Activated T-cell treated with anti-CD3 and anti-CD28 coated beads for 48 hours (primary cell): ENCODE measurements at places on chromosomes 6 and 20.

- no peak for DNase-seq
Measured at GRCh38 chr6:36546308-36546919, 865 bp downstream of the STK38 start.

- no peak for DNase-seq
Measured at GRCh38 chr6:37607944-37608343, 89.7 kb downstream of the MDGA1 start.

- peak; percentile 46 for DNase-seq
Measured at GRCh38 chr20:37615340-37616109, 78.3 kb upstream of the CTNNBL1 start.

GRCh38 chr6:140677781-140678528 is 1303.5 kb upstream of the CITED2 start:
- DNase-seq: no peak

DNA sequence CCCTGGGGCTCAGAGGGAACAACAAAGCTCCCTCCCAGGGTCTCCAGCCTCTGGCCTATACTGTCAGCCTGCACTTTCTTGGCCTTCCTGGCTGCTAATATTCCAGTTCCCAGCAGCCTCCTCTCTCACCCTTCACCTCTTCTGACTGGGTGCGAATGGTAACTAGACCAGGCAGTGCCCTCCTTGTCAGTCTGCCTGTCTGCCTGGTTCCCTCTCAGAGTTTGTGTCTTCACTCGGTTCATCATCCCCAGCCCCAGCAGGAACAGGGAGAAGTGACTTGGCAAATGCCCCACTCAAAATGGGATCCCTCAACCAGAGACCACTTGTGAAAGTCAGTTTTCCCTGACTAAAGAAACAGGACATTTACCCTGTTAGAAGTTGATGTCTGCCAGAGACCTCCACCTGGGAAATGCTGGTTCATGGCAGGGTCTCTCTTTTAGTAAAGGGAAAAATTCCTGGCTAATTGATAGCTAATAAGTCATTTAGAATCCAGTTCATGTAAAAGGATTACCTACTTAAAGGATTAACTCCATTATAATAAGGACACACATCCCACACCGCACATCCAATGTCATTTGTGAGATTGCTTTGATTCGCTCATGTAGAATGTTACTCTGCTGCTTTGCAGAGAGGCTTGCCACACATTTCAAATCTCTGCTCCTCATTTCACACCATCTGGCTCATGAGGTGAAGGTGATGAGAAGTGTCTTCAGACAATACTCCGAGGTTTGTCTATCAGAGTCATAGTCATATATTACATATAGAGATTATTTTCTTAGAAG is 18.6 kb upstream of the MICB start:
- DNase-seq: no peak

- no peak for DNase-seq
Measured at GRCh38 chr20:48311956-48312355, 515.8 kb downstream of the PREX1 start.

GRCh38 chr20:48879612-48880245 is 41.8 kb upstream of the ARFGEF2 start:
- no peak for DNase-seq

DNA sequence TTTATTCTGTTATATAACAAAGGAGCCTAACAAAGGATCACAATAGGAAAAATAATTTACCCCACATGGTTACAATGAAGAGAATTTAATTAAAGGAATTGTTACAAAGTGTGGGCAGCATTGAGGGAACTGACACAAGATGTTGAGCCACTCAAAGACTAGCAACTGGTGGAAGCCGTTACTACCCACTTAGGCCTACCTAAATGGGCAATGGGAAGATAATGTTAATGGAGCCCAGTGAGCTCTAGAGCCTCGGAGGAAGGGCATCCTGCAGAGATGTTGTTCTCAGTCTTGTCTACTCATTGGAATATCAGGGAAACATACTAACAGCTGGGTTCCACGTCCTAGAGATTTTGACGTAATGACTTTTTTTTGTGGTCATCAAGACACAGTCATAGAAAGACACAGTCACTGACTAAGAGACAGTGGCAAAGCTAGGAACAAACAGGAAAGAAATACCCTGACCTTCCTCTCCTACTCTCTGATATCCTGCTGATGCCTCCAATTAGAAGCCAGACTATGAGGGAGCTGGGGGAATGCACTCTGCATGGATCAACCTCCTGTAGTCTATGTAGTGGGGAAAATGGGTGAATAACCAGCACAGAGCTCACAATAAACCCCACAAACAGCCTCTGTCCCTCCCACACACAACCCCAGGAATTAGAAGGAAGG is 523.8 kb upstream of the FLRT3 start:
- DNase-seq: no peak

- DNase-seq: no peak
Measured at GRCh38 chr6:155264693-155265320, 994 bp downstream of the CLDN20 start.

GRCh38 chr6:38450717-38451116 is 189.0 kb downstream of the BTBD9 start:
- no peak for DNase-seq

- DNase-seq: no peak
Measured at GRCh38 chr6:93183531-93183972, 235.8 kb downstream of the EPHA7 start.

- peak; percentile 77 for DNase-seq
Measured at GRCh38 chr6:21589352-21590345, 3.9 kb upstream of the SOX4 start.

- no peak for DNase-seq
Measured at GRCh38 chr6:157194643-157195042, 128.7 kb downstream of the TMEM242 start.

DNA sequence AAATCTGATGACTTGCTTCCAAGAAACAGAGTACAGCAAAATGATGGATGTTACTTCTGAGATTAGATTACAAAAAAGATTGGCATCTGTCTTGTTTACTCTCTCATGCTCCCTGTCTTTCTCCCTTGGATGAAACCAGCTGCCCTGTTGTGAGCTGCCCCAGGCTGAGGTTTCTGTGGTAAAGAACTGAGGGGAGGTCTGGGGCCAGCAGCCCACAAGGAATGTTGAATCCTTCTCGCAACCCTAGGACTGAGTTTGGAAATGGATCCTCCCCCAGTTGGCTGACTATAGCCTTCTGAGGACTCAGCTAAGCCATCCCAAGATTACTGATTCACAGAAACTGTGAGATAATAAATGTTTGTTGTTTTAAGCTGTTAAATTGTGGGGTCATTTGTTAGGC is 5.6 kb upstream of the HECA start:
- no peak for DNase-seq

DNA sequence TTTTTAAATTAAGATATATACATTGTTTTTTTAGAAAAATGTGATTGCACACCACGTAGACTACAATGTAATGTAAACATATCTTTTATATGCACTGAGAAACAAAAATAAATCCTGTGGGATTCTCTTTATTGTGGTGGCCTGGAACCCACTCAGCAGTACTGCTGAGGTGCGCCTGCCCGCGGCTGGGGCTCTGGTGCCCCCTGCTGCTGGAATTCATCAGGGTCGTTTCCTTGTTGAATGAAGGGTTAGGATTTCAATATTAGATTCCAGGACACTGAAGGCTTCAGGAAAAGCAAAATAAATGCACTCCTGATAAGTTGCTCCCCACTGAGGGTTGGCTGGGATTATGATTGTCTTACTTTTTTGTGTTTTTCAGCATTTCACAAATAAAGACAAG is 175.8 kb upstream of the GGTLC1 start:
- no peak for DNase-seq

DNA sequence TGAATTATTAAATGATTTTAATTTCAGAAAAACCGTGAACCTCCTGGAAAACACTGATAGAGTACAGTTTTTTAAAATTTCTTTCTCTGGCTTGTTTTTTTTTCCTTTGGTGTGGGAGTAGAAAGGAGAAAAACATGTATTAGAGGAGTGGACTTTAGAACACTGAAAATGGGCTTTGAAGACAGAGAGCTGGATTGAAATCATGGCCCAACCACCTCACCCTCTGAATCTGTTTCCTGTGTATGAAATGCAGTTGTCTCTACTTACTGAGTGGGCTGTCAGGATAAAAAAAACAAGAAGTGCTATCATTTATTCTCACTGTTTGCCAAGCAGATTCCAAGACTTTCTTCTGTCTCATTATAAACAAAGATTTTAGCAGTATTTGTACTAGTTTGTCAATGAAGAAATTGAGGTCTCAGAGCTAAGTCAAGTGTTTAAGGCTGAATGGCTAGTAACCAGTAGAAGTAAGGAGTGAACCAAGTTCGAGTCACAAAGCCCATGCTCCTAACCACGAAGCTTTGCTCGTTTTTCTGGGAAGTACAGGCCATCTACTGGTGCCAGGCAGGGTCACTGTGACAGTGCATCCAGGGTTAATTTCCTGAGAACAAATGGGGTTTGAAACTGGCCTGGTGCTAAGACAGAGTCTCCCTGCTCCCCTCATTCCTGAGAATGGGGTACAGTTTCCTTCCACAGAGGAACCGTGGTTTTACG is 256.4 kb downstream of the TMEM242 start:
- no peak for DNase-seq

DNA sequence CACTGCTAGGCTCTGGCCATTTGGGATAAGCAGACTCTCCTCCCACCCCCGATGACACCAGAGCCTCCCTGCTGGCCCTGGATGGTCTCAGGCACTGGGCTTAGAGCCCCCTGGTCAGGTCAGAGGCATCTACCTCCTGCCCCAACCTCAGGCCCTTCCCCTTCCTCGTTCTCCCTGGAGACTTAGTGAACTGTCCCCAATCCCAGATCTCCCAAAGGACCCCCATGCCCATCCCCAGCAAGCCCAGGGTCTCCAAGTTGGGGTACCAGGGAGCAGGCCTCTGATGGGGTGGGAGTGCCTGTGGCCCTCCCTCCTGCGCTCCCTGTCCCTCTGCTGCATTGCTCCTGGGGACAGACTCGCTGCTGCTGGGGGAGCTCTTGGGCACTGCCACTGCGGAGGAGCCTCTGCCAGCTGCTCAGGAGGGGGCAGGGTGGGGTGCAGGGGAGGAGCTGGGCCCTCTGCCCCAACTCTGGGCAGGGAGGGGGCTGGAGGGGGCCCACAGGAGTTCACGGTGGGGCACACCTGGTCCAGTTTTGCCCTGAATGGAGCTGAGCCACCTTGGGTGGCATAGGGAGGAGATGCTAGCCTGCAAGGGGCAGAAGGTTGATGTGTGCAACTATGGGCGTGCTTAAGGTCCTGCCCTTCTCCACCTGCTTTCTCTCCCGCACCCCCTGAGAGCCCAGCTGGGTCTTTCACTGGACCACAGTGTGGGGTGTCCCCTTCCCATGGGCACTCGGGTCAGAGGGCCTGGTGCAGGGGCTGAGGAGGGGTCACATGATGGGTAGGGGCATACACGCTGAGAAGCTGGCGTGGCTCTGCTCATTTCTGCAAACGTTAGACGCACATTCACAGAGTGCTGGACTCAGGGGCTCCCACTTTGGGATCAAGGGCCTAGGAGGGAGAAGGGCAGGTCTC is 40.4 kb downstream of the SPDEF start:
- DNase-seq: no peak
